ENCODE measurements at places on chromosomes 6 and 20. TPM values are rescaled to one million over a fixed set of nuclear protein-coding genes. Genes with fewer than 3 reads are reported as not detected.

The DCDC2 gene
- total RNA-seq = not detected

The HLA-DOA gene
- 4.2 TPM for total RNA-seq

The SLC13A3 gene
- not detected for total RNA-seq

The ADGB gene
- total RNA-seq = not detected

The SPDEF gene
- total RNA-seq = not detected

The MATN4 gene
- total RNA-seq = not detected

The PI3 gene
- not detected for total RNA-seq

The ENPP4 gene
- 5.4 TPM for total RNA-seq

The DEFB132 gene
- total RNA-seq = not detected

The PHACTR3 gene
- total RNA-seq = not detected

The OR2B6 gene
- not detected for total RNA-seq

The RFX6 gene
- total RNA-seq = not detected

The ELOVL4 gene
- total RNA-seq = 0.74 TPM

The SLC26A8 gene
- not detected for total RNA-seq

The CSE1L gene
- 98.0 TPM for total RNA-seq

The RING1 gene
- 39.8 TPM for total RNA-seq

The ITPR3 gene
- 59.3 TPM for total RNA-seq

The LINC00237 gene
- not detected for total RNA-seq

The COL11A2 gene
- 0.71 TPM for total RNA-seq

The DYNLT2 gene
- 2.1 TPM for total RNA-seq

The HTR1E gene
- total RNA-seq = not detected

The EPHA7 gene
- total RNA-seq = not detected

The SHLD1 gene
- 7.9 TPM for total RNA-seq

The SYNDIG1 gene
- not detected for total RNA-seq

The LEMD2 gene
- total RNA-seq = 49.9 TPM

The DZANK1 gene
- total RNA-seq = 1.4 TPM

The SGK1 gene
- total RNA-seq = 23.2 TPM

The ZC2HC1B gene
- not detected for total RNA-seq

The OR2B3 gene
- total RNA-seq = not detected

The C20orf141 gene
- not detected for total RNA-seq

The EYA2 gene
- total RNA-seq = not detected

The SUMO4 gene
- 10.1 TPM for total RNA-seq

The ZDHHC14 gene
- total RNA-seq = 10.7 TPM

The TCF19 gene
- total RNA-seq = 125 TPM

The GSTA5 gene
- total RNA-seq = not detected

The C6orf132 gene
- 0.03 TPM for total RNA-seq

The PRL gene
- total RNA-seq = not detected

Data from activated CD8-positive, alpha-beta T cell treated with anti-CD3 and anti-CD28 coated beads, Interleukin-2, amount 10 ng/mL, durations not matched to agents 7 days and 5 days (primary cell).